ENCODE measurements at places on chromosomes 12 and 14.

DNA sequence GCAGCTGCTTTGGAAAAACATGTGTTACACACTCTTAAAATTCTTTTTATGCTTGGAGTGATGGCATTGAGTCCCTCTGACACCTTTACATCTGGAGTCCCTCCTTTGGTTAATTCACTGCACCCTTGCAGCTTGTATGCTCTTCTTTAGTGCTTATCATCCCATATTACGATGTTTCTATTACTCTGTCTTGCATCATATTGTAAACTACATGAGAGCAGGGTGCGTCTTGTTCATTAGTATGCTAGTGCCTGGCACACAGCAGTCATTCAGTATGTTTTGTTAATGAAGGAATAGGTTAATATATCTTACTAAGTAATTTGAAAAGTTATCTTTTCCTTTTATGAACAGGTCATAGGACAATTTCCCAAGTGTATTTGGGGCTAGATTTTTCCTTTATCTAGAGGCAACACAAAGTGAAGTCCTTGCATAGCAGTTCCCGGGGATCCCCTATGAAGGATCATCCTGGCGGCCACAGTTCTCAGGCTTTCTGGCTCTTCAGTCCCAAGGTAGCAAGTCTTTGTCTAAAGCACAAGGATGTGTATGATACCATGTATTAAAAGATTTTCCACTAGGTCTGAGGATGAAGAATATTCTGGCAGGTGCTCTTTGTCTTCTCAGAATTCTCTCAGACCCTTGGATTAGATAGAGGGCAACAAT is 363.8 kb downstream of the FUT8 start:
- no peak for DNase-seq

- no peak for DNase-seq
Observed at GRCh38 chr12:132409495-132410295, 80.3 kb upstream of the FBRSL1 start.

- DNase-seq: no peak
Observed at GRCh38 chr14:21440859-21441258, 15.1 kb downstream of the CHD8 start.

DNA sequence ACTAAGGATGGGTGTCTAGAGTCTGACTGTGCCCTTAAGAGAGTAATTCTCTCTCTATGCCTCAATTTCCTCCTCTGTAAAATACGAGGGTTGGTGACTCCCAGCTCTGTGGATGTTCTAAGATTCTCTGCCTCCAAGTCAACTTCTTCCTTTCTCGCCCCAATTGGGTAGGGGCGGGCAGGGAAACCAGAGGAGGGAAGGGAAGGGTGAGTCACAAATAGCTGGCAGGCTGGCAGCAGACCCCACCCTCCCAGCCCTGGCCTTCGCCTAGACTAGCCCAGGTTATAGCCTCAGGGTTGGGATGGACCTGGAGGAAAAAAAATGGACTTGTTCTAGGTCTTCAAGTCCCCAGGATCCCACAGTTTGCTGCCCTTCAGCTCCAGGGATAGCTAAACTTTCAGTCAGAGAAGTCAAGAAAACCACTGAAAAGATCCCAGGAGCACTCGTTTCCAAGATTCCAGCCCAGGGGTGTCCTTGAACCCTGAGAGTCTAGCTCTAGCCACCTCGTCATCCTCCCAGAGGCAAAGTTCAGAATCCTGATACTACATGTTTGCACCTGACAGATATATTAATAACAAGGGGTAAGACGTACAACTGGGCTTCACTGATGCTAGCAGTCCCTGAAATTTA is 2.3 kb downstream of the DGKA start:
- DNase-seq: no peak

GRCh38 chr12:56877195-56878009 is 56.8 kb downstream of the SDR9C7 start:
- no peak for DNase-seq

DNA sequence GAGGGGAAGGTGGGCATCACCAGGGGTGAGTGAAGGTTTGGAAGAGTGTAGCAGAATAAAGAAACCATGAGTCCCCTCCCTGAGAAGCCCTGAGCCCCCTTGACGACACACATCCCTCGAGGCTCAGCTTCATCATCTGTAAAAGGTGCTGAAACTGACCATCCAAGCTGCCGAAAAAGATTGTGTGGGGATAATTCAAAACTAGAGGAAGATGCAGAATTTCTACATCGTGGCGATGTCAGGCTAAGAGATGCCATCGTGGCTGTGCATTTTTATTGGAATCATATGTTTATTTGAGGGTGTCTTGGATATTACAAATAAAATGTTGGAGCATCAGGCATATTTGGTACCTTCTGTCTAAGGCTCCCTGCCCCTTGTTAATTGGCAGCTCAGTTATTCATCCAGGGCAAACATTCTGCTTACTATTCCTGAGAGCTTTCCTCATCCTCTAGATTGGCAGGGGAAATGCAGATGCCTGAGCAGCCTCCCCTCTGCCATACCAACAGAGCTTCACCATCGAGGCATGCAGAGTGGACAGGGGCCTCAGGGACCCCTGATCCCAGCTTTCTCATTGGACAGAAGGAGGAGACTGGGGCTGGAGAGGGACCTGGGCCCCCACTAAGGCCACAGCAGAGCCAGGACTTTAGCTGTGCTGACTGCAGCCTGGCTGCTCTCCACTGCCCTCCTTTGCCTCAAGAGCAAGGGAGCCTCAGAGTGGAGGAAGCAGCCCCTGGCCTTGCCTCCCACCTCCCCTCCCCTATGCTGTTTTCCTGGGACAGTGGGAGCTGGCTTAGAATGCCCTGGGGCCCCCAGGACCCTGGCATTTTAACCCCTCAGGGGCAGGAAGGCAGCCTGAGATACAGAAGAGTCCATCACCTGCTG is 7.0 kb downstream of the SERPINA1 start:
- DNase-seq: no peak

GRCh38 chr12:70812136-70812535 is 108.4 kb downstream of the PTPRR start:
- no peak for DNase-seq

DNA sequence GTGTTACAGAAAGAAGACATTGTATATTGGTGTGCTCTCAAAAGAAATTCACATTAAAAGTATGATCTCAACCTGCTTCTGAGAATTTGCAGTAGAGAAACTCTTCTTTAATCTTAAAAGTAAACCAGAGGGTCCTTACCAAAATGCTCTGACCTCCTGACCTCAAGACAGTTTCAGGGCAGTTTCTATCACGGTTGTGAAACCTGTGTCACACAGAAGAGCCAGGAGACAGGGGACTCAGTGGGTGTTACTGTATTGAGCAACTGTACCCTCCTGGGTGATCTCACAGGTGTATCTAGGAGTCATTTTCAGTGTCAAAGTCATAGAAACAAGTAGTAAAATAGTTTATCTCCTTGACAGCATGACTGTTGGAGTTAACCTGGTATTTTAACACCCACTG is 178.0 kb downstream of the GRIP1 start:
- DNase-seq: no peak

DNA sequence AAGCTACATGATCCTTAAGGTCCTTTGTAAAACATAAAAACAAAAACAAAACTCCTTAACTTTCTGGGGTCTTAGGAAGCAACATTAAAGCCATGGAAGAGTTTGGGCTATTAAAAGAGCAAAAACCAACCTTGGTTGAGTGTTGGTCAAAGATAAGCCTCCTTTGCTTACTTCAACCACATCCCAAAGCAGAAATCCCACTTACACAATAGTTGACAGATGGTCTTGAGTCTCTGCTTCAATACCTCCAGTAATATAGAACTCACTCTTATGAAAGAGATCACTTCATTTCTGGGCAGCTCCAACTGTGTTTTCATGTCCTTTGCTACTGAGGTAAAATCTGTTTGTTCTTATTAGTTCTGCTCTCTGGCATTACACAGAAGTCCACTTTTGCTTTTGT is 125.8 kb downstream of the SLC38A4 start:
- DNase-seq: no peak

GRCh38 chr12:91215940-91216454 is 33.4 kb upstream of the DCN start:
- DNase-seq: no peak
